Fibroblast of the conjunctiva (primary cell): ENCODE measurements at places on chromosomes 1 and 21.

DNA sequence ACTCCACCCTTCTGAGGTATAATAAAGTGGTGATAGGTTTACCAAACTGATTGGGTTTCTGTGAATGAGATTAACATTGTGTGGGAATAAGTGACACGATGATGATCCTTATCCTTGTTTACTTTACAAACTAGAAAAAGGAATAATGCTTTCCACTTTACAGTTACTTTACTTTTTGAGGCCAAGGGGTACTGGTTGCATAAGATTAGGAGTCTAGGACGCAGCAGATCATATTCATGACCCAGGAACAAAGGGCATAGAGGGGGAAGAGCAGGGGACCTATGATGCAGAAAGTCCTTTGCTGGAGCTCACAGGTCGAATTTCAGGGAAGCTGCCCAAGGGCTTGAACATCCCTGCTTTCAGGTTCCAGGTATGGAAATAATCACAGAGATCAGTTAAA is 20.4 kb downstream of the FGGY start:
- no peak for DNase-seq

- DNase-seq = no peak
Observed at GRCh38 chr1:41046347-41046775, 24.8 kb upstream of the SLFNL1 start.

- DNase-seq = no peak
Observed at GRCh38 chr1:97378596-97378995, 542.2 kb downstream of the DPYD start.

DNA sequence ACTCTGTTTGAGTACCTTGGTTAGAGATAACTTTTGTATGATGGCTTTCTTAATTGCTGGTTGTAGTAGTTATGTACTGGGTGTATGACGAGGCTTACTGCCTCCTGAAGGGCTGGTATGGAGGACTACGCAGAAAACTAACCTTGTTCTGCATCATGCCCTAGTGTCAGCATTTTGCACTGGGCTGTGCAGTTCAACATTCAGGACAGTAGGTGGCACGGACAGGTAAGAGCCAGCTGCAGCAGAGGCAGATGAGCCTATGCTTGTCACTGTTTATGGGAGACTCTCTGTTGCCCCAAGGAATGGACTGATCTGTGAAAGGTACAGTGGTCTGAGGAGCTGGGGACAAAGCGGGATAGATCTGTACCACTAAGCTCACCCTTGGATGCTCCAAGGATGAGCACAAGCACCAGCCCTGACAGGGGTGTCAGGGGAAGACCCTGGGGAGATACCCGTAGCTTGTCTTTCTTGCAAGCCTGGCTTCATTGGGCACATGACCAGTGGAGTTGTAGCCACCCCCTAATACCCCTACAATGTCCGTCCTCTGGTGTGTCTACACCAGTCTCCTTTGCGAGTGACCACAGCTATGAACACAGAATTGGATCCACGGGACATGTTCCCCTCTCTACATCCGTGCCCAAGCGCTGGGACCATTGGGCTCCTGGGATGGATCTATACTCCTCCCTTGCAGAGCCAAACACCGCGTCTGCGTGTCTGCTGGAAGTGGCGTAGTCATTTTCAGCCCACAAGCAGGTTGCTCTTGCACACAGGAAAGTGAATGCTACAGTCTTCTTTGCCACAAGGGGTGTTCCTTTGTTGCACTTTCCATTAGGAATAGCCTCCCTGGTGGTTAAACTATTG is 51.1 kb upstream of the CFHR3 start:
- DNase-seq = peak; percentile 6

- DNase-seq = no peak
Observed at GRCh38 chr1:245690156-245690690, 535.4 kb downstream of the KIF26B start.

DNA sequence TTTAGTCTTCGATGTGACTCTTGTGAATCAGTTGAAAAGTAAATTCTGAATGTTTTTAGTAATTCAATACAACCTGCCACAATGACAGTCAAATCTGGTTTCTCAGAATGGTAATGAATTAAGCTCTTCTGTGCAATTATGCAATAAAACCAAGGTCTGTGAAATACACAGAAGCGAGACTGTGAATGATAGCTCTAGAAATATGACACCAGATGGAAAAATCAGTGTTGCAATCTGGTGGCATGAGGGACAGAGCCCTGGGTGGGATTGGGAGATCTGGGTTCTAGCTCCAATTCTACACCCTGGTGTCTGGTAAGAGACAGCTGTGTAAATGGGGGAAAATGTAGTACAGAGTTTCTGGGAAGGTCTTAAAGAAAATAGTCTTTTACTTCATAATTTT is 586.4 kb upstream of the ZRANB2 start:
- peak; percentile 46 for DNase-seq

DNA sequence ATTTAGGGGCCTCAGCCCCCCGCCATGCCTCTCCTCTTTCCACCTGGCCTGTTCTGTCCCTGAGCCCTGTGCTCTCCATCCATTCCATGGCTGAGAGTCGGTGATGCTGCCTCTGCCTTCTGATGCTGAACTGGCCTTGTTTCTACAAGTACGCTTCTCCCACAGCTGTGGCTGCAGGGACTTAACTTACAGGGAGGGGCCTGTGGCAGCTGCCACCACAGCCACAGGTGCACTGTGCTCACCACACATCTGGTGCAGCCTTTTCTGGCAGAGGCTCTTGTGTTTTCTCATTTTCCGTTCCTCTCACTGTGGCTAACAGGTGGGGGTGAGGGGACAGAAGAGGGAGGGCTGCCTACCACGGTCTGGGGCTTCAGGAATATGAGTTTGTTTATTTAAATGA is 4.2 kb downstream of the FMO1 start:
- no peak for DNase-seq

DNA sequence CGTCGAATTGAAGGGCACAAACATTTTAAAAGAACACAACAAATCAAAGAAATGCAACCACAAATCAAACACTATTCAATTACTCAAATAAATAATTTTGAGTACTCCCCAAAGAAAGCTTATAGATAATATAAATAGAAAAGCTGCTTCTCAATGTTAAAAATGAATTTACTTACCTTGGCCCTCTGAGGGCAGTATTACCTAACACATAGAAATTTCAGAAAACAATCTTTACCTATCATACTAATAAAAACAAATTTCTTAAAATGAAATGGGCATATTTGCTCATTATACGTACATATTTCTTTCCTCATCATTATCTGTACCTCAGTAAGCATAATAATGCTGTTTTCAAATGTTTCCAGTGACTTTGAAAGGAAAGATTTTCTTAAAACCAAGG is 141.8 kb downstream of the AKT3 start:
- DNase-seq = no peak

GRCh38 chr1:90561103-90561783 is 155.9 kb downstream of the BARHL2 start:
- DNase-seq = no peak

GRCh38 chr1:171754353-171754705 is 12.5 kb upstream of the VAMP4 start:
- no peak for DNase-seq

DNA sequence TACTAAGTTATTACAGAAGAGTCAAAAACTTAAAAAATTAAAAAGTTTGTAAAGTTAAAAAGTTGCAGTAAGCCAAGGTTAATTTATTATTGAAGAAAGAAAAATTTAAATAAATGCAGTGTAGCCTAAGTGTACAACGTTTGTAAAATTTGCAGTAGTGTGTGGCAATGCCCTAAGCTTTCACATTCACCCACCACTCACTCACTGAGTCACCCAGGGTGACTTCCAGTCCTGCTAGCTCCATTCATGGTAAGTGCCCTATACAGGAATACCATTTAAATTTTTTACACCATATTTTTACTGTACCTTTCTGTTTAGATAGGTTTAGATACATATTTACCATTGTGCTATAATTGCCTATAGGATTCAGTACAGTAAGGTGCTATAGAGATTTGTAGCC is 88.6 kb downstream of the CTH start:
- no peak for DNase-seq

GRCh38 chr1:1482856-1483255 is 11.3 kb downstream of the ATAD3B start:
- DNase-seq = no peak

GRCh38 chr1:50098591-50099021 is 10.1 kb upstream of the ELAVL4 start:
- DNase-seq = no peak

DNA sequence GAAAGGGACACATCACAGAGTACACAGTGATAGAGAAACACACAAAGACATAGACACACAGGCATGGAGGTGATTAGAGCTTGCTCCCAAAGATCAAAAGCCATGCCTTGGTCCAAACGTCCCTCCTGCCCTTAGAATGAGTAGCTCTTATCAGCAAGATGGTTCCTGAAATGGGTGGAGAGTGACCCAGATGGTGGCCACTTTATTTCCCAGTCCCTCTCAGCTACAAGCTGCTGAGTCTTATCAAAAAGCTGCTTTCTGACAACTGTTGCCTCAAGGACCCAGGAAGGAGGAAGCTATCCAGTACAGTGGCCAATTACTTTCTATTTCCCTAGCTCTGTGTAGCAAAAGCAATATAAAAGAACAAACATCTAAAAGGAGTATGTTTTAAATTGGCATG is 7.7 kb upstream of the CLCA1 start:
- no peak for DNase-seq

GRCh38 chr1:226310637-226311195 is 1.8 kb upstream of the LIN9 start:
- DNase-seq = no peak

GRCh38 chr1:168468822-168469221 is 75.0 kb downstream of the XCL2 start:
- DNase-seq = no peak

GRCh38 chr1:179816196-179816960 is 61.2 kb downstream of the TOR1AIP2 start:
- no peak for DNase-seq

- DNase-seq = no peak
Observed at GRCh38 chr1:153120945-153121344, 7.6 kb upstream of the SPRR2F start.

- DNase-seq = no peak
Observed at GRCh38 chr1:87556326-87556725, 227.6 kb downstream of the LMO4 start.

GRCh38 chr1:47403321-47403910 is 12.7 kb upstream of the FOXE3 start:
- DNase-seq = no peak

GRCh38 chr1:245512980-245513578 is 358.3 kb downstream of the KIF26B start:
- peak; percentile 8 for DNase-seq

DNA sequence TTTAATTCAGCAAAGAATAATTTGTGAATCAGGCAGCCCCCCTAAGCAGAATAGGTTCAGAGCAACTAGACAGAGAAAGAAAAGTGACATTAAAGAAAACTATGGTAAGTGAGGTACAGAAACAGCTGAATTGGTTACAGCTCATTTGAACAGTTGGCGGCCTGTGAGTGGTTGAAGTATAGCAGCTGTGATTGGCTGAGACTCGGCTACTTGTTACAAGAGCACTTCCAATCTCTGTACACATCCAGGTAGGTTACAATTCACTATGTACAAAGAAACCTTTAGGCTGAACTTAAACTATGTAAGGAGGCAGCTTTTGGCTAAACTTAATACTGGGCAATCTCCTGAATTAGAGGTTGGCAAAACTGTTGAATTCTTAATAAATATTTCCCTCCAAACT is 171.1 kb upstream of the LHX8 start:
- no peak for DNase-seq

GRCh38 chr1:52055066-52055865 is at the start of gene TXNDC12:
Gene TXNDC12, minus strand, starts transcription at chr1:52055191. Its CDS starts 95 bp downstream, at chr1:52055096.
- peak; percentile 92 for DNase-seq

GRCh38 chr1:160309571-160309970 is 24.6 kb upstream of the PEX19 start:
- DNase-seq = no peak

DNA sequence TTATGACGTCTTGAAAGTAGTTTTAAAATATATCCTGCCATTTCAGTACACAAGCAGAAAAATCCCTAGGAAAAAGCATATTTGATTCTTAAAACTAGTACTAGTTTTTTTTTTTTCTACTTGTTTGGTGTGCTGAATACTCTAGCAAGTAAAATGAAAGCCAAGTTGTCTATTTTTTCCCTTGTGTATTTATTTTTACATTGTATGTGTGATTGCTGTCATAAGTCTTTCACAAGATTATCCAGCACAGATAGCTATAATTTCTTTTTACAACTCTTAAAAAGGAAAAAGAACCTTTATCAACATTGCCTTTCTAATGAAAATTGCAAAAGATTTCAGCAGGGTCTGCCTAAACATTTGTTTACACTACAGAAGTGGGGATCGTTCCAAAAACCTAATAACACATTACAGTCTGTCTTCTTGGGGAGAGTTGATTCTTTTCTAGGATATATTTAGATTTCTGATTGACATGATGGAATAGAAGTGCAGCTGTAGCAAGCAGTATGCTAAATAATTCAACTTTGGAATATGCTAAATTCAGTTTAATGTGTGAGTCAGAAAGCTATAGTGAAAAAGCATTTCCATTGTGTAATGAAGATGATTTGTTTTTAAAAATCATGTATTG is 2.5 kb downstream of the DR1 start:
- no peak for DNase-seq

- no peak for DNase-seq
Observed at GRCh38 chr1:68178821-68179490, 53.4 kb downstream of the WLS start.

DNA sequence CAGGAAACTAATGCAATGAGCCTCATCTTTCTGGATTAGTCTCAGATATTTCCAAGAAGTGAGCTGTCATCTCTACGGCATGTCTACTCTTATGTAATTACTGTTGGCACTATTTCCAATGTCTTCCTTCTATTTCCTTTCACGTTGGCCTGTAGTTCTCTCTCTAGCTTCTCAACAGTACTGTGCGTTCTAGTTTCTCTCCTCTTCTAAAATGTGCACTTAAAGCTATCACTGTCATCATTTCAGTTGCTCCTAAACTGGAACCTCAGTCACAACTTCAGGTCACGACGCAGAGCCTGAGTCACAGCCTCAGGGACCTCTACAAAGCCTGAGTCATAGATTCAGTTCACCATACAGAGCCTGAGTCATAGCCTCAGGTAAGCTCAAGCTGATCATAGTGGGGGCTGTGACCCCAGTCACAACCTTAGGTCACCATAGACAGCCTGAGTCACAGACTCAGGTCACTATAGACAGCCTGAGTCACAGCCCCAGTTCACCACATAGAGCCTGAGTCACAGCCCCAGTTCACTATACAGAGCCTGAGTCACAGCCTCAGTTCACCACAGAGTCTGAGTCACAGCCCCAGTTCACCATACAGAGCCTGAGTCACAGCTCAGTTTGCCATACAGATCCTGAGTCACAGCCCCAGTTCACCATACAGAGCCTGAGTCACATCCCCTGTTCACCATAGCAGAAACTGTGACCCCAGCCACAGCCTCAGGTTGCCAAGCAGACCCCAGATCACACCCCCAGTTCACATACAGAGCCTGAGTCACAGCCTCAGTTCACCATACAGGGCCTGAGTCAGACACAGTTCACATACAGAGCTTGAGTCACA is 13.0 kb downstream of the WNT9A start:
- DNase-seq = peak; percentile 20

GRCh38 chr1:13597166-13597565 is 13.5 kb downstream of the PDPN start:
- no peak for DNase-seq

- DNase-seq = no peak
Observed at GRCh38 chr1:231040800-231041718, 1.0 kb upstream of the FAM89A start.
